ENCODE measurements at places on chromosomes 2 and 18. TPM values are rescaled to one million over a fixed set of nuclear protein-coding genes. Genes with fewer than 3 reads are reported as not detected.

Gene EMILIN2
- 30.2 TPM for total RNA-seq

GRCh38 chr18:52377094-52377493 lies 37.1 kb downstream of the DCC start:
- peaks cover 16% of the 10 kb centered on the region for H3K27me3 ChIP-seq
- no peak for DNase-seq
- H3K27ac ChIP-seq, result no peak overlapping the region
- no peaks in the 10 kb centered on the region for H3K4me1 ChIP-seq
- no peaks in the 10 kb centered on the region for H3K36me3 ChIP-seq

- no peak overlapping the region for H3K27ac ChIP-seq
- H3K4me1 ChIP-seq, result no peaks in the 10 kb centered on the region
- no peak overlapping the region for H3K4me3 ChIP-seq
- H3K36me3 ChIP-seq, result no peaks in the 10 kb centered on the region
- H3K27me3 ChIP-seq, result peaks cover 20% of the 10 kb centered on the region
Measured at GRCh38 chr2:134636714-134637113, 82.1 kb downstream of the TMEM163 start.

GRCh38 chr2:230660294-230661060 lies 52.2 kb upstream of the CAB39 start:
- H3K36me3 ChIP-seq, result no peaks in the 10 kb centered on the region
- no peak for DNase-seq
- peaks cover 2% of the 10 kb centered on the region for H3K4me1 ChIP-seq

Gene CD8B2
- total RNA-seq, result not detected

DNA sequence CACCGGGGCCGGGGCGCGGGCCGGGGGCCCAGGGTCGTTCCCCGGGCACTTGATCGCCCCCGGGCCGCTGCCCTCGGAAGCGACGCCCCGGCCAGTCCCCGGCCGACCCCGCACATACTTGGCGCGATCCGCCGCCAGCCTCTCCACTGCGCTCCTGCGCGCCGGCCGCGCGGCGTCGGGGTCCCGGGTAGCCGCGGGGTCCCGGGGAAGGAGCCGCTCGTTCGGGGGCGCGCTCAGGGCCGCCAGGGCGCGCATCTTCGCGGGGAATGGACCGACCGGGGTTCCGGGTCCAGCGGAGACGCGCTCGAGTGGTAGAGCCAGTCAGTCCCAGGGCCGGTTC lies 204 bp downstream of the FAM110C start:
- peak; percentile 52 for DNase-seq
- H3K27me3 ChIP-seq, result peaks cover 70% of the 10 kb centered on the region
- H3K36me3 ChIP-seq, result no peaks in the 10 kb centered on the region

GRCh38 chr2:71499691-71500090 lies 46.3 kb downstream of the DYSF start:
- H3K4me1 ChIP-seq, result peaks cover 3% of the 10 kb centered on the region
- no peaks in the 10 kb centered on the region for H3K27me3 ChIP-seq
- no peak overlapping the region for H3K4me3 ChIP-seq
- H3K36me3 ChIP-seq, result no peaks in the 10 kb centered on the region
- DNase-seq, result no peak

Gene ZC3H6
- 12.1 TPM for total RNA-seq

GRCh38 chr2:88452565-88452905 lies at the start of gene FOXI3:
Gene FOXI3 (minus strand): TSS chr2:88452693. CDS start chr2:88452535, 158 bp downstream.
- DNase-seq, result no peak
- peak within 1 kb of the TSS; percentile 44 for H3K27ac ChIP-seq
- peak within 1 kb of the TSS; percentile 71 for H3K4me3 ChIP-seq

DNA sequence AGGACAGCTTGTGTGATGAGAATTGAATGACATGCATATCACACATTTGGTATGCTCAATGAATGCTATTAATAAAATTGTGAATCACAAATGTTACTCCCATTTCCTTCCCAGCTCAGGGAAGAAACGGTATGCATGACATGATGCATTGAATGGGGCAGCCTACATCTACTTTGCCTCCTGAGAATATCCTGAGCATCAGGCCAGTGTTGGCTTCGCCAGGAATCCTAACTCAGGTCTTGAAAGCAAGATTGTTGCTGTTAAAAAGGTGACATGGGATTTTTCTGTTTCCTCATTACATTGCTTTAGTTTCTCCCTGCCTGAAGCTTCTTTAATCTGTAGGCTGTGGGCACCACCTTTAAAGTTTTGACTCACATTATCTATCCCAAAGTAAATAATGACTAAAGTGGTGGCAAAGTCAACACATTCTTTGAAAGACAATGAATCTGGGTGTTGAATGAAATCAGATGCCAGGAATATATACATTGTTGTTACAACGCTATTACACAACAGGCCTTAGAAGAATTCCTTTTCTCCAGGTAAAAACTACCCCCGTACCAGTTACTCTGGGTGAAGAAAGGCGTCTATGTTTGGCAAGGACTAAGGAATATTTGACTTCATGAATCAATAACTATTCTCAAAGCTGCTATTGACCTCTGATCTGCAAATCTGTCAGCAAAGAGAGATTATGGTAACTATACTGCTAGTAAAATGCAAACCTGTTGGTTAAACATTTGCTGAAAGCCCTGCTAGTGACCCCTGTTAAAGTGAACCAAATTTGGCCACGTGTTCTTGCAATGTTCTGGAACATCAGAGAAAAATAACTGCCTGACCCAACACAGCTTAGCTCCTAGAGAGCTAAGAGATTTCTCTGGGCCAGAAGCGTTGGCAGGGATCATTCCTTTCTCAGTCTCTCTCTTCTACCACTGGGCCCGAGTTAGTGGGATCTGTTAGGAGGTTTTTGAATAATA lies 30.5 kb upstream of the NEDD4L start:
- no peak overlapping the region for H3K27ac ChIP-seq
- H3K4me1 ChIP-seq, result no peaks in the 10 kb centered on the region
- no peak for DNase-seq
- peaks cover 11% of the 10 kb centered on the region for H3K27me3 ChIP-seq

- peaks cover 13% of the 10 kb centered on the region for H3K27me3 ChIP-seq
- peaks cover 32% of the 10 kb centered on the region for H3K4me1 ChIP-seq
- H3K36me3 ChIP-seq, result no peaks in the 10 kb centered on the region
- no peak overlapping the region for H3K4me3 ChIP-seq
- no peak for DNase-seq
- no peak overlapping the region for H3K27ac ChIP-seq
Measured at GRCh38 chr18:50562686-50563085, 2.8 kb downstream of the MAPK4 start.

DNA sequence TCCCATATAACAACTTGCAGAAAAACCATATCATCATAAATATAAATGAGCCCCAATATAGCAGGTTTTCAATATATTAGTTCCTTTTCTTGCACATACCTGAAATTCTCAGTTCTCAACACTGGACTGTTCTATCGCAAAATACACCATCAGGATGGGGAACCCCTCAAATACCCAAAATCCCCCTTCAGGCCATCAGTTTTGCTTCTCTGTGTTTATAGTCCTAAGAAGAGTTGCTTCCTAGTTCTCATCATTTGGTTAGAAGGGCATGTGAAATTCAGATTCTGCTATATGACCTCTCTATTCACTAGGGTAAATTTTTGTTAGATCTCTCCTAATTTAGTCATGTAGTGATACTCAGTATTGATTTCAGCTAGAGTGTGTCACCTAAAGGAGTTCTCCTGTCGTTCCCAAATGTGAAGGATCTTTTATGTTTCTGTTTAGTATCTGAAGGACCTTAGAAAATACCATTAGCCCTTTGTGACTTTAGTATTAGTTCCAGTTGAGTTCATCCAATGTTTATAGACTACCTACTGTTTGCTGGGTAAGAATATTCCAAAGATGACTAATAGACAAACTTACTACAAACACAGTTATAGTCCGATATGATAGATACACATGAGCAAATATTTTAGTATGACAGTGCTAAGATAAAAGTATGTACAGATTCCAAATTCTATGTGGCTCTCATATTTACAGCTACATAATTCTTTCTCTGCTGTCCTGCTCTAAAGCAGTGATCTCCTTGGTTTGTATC lies 115.8 kb downstream of the TTC27 start:
- peaks cover 32% of the 10 kb centered on the region for H3K36me3 ChIP-seq
- no peak overlapping the region for H3K27ac ChIP-seq
- H3K4me1 ChIP-seq, result peaks cover 16% of the 10 kb centered on the region
- H3K27me3 ChIP-seq, result no peaks in the 10 kb centered on the region
